ENCODE measurements at places on chromosomes 16 and 17.

DNA sequence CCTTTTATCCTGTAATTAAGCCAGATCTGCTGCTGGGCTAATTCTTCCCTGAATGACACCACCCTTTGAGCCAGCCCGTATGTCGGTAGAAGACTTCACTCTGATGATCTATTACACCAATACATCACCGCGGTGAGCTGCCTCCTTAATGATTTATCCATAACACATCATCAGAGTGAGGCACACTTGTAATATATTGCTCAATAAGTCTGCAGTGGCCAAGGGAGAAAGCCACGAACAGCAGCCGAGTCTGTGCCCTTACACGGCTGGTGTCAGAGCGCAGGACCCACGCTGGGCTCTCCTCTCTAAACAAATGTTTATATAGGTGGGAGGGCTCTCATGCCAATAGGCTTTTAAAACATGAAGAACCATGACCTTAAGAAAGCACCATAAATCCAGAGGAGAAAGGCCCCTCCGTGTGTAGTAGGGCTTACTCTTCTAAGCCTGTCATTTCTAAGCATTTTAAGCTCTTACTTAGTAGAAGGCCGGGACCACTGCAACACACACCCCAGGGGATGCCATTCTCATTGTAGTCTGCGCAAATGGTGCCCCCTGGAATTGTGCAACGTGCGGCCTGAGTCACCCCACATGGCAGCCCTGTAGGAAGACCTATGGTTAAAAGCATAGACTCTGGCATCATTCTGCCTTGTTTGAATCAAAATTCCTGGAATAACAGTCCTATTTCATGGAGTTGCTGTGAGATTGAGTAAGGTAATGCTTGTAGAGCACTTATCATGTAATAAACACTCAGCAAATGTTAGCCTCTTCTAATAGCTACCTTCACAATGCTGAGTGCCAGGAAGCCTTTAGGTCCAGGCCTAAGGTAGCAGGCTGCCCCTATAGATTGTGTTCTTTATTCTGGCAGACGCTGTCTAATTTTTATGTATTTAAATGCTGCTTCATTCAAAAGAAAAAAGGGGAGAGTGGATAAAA is 26.1 kb downstream of the MRPS23 start:
- no peak for DNase-seq

DNA sequence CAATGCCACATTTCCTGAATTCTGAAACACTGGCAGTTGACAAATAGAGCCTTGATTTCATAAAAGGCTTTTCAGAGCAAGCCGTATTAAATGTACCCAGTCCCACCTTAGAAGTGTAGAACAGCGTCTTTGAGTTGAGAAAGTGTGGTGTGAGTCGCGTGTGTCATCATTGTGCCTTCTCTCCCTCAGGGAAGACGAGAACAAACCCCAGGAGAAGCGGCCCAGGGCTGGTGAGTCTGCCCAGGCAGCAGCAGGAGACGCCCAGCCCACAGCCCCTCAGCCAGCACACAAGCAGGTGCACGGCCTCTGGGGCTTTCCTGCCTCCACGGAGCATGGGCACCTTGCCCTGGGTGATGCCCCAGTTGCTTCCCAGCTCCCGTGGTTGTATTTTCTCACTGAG is 34.0 kb downstream of the CIBAR2 start:
- DNase-seq, result no peak

DNA sequence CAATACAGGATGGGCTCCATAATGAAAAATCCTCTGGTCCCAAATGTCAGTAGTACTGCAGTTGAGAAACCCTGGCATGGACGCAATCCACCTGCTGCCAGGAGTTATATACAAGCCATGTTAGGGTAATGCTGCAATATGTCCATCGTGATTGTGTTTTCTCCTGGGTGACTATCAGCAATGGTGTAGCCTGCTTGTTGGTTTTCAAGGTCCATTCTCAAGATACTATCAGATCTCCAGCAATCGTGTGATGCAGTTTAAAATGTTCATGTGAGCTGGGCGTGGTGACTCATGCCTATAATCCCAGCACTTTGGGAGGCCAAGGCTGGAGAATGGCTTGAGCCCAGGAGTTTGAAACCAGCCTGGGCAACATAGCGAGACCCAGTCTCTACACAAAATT is 24.0 kb downstream of the ABCC1 start:
- DNase-seq, result no peak

DNA sequence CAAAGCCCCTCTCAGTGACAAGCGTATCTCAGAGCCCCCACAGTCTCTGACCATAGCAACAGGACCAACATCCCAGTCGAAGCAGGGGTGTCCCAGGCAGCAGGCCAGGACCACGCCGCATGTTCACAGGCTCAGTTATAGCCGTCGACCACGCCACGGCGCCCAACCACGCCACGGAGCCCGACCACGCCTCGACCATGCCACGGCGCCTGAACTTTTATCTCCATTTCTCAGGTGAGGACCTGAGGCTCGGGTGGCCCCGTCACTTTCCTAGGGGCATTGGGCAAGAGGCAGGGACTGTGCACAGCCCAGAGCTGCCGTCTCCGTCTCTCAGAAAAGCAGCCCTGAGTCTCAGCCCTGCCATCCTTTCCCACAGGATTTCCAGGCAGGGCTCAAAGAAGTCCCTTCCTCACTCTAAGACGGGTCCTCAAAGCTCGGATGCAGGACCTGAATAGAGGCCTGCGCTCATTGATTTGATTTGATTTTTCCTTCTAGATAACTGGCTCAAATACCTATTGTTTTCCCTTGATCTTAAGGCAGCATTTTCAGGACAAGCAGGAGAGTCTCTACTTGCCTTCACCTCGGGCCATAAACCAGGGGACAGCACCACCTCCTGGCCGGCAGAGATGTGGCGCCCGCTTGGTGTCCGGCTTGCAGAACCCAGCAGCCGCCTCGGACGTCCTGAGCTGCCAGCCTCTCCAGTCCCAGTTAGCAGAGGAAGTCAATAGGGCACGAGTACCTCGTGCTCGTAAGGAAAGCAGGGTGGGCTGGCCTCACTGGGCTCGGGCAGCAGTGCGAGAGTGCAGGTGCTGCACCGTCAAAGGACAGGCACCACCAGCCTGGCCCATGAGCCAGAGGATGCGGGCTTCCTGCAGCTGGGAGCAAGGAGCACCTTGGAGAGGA is 38.8 kb downstream of the C16orf95 start:
- peak; percentile 42 for DNase-seq

DNA sequence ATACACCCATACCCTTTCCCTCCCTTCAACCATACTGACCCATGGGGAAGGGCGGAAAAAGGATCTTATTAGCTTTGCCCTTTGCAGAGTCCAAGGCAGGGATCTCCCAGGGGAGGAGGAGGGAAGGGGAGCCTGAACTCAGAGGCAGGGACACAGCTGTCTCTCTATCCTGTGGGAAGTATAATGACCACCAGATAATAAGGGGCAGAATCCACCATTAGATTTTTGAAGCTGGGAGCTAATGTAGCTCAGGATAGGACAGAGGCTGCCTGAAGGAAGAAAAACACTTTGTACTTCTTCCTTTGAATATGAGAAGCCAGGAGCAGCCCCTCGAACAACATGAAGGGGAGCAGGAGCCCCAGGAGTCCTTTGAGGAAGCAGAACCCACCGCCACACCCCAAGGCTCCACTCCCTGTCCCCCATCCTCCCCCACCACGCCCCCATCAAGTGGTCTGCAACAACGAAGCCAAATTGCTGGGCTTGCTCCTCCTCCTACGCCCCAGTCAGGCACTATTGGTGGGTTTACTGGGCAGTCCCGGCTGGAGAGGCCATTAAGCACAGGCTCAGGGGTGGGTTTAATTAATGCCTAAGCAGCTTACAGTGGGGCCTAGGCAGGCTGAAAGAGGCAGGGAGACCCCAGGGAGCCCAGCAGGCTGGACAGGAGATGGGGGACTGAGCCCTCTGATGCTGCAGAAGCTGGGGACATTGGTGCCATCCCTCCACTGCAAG is 5.3 kb downstream of the MPP2 start:
- DNase-seq, result no peak

DNA sequence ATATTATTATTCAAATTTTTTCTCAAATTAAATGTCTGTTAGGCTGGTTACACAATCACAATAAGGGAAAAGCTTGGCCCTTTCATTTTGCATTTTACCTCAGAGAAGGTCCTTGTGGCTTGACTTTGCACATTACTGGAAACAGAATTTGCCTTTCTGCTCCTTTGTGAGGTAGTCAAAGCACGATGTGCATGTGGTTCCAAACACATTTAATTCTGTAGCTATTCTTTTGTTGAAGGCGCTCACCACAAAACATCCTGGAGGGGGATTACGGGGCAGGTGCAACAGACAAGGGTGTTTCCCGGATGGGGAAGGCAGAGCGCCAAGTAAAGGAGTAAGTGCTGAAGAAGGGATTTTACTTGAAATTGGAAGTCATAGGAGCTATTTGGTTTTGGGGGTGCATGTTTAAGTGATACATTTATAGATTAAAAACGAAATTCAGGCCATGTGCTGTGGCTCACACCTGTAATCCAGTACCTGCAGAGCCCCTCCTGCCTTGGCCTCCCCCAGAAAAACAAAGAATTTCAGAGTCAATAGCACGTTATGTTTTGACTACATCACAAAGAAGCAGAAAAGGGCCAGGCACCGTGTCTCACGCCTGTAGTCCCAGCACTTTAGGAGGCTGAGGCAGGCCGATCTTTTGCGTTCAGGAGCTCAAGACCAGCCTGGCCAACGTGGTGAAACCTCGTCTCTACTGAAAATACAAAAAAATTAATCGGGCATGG is 31.2 kb upstream of the TENT4B start:
- no peak for DNase-seq

- no peak for DNase-seq
Observed at GRCh38 chr17:3827124-3827773, 18.8 kb downstream of the NCBP3 start.

- DNase-seq, result no peak
Observed at GRCh38 chr17:57580055-57580739, 164.9 kb downstream of the CCDC182 start.

GRCh38 chr17:47719411-47720152 is 13.5 kb upstream of the TBX21 start:
- peak; percentile 71 for DNase-seq

DNA sequence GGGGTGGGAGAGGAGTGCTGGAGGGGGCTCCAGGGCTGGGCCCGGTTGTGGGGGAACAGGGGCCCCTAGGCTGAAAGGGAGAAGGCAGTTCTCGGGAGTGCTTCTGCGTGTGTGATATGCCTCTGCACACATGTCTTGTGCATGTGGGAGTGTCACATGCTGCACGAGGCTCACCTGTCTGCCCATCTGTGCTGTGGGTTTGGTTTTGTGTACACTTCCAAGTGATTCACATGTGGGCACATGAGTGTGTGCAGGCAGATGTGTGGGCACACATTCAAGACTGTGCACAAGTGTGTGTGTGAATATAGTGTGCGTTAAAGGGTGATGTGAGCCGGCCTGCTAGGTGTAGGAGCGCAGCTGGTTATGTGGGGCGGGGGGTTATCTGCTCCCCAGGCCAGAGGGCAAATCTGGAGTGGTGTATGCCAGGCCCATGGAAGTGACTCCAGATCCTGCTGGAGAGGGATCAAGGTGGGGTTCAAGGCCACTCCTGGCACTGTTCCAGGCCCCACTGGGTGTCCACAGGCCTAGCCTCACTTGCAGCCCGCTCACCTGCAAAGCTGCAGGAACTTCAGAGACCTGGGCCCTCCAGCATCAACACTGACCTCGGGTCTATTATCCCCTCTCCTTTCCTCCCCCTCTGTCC is 3.8 kb upstream of the BAHCC1 start:
- DNase-seq, result no peak

GRCh38 chr16:51151961-51152663 is 1.0 kb upstream of the SALL1 start:
- no peak for DNase-seq

DNA sequence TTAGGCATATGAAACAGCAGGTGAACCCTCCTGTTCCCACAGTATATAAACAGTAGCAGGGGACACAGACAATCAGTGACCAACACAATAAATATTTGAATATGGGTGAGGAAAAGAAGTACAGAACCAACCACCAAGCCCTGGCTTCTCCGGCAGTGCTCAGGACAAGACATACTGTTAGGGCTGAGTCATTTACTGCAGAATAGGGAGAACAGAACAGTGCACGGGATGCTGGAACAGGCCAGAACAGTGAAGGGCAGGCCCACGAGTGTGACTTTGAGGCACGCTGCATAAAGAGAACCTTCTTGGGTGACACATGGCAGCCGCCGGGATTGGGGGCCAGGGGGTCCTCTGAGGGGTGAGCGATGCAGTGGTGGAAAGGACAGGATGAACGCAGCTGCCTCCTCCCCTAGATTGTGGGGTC is 160.4 kb downstream of the CMIP start:
- no peak for DNase-seq

GRCh38 chr17:676060-676700 is 38.5 kb downstream of the VPS53 start:
- no peak for DNase-seq

DNA sequence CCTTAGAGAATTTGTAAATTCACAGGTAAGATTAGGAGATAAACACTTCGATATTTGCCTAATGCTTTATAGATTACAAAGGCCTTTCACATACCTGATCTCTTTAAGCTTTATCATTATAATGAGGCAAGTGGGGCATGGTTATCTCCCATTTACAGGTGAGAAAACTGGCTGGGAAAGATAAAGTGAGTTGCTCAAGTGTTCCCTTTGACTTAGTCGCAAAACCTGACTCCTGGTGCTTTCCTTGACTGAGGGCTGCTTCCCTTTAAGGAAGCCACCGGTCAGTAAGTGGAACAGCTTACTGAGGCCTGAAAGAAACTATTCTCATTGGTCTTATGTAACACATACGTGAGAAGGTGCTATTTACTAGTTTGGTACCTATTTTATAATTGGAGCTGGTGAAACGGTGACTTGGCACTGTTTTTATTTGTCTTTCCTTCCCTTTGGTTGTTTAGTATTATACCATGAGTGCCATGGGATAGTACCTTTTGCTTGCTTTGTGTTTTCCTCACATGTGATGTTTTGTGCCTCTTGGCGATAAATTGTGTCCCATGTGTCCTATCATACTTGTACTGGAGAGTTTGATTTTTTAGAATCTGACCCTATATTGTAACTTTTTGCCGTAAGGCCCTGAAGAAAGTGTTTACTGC is 57.2 kb downstream of the NUP88 start:
- no peak for DNase-seq

- DNase-seq, result no peak
Observed at GRCh38 chr16:49839017-49839825, 16.7 kb downstream of the ZNF423 start.

- no peak for DNase-seq
Observed at GRCh38 chr17:7283471-7284216, 2.1 kb downstream of the SLC2A4 start.

- no peak for DNase-seq
Observed at GRCh38 chr16:78576941-78577340, 477.5 kb downstream of the WWOX start.

- DNase-seq, result no peak
Observed at GRCh38 chr16:77700846-77701245, 21.5 kb upstream of the NUDT7 start.

GRCh38 chr17:80961541-80962330 is 29.9 kb upstream of the CHMP6 start:
- no peak for DNase-seq

- DNase-seq, result no peak
Observed at GRCh38 chr16:46658925-46659324, 30.1 kb downstream of the VPS35 start.

All from HS-27A (cell line).